ENCODE measurements at places on chromosomes 11 and 22.

DNA sequence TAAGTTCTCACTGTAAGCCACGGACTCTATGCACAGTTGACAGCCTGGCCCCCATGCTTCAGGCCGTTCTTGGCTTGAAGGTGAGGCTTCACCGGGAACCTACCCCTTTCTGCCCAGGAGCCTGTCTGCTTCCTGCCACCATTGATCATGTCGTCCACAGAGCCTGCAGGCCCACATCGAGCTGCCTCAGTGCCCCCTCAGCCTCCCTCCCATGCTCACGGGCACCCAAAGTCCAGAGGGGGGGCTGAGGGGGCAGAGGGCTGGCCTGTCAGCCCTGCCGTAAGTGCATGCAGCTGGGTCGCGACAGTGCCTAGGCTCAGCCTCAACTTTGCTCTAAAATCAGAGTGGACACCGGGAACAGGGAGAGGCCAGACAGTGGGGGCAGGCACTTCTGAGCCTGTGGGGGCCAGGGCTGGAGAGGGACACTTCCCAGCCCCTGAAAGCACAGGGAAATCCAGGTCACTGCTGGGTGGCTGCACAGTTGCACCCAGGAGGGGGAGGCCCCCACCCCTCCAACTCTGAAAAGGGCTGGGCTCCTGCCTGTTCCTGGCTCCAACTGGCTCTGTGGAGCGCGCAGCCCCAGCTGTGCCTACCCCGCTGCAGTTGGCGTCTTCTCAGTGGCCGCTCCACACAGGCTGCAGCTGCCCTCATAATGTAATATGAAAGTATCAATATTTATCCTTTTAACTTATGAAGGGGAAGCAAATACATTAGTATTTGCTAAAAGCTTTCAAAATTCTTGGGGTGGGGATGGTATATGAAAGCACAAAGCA is 598.6 kb downstream of the DLG2 start:
- no peak for DNase-seq

GRCh38 chr11:124586238-124586860 is 16.6 kb downstream of the OR8A1 start:
- peak; percentile 46 for DNase-seq

GRCh38 chr11:112555491-112556364 is 295.1 kb upstream of the PLET1 start:
- DNase-seq: peak; percentile 52

DNA sequence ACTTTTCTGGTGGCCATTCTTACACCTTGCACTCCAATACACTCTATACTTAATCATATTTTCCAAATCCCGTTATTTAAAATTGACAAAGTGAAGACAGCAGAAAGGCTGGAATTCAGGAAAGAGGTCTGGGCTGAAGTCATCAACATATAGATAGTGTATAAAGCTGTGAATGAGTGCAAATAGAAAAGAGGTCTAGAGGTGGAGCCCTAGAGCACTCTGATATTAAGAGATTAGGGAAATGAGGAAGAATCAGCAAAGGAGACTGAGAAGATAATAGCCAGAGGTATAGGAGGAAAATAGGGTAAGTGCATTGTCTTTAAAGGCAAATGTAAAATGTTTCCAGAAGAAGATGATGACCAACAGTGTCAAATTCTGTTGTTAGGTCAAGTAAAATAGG is 7.9 kb downstream of the CTR9 start:
- no peak for DNase-seq

DNA sequence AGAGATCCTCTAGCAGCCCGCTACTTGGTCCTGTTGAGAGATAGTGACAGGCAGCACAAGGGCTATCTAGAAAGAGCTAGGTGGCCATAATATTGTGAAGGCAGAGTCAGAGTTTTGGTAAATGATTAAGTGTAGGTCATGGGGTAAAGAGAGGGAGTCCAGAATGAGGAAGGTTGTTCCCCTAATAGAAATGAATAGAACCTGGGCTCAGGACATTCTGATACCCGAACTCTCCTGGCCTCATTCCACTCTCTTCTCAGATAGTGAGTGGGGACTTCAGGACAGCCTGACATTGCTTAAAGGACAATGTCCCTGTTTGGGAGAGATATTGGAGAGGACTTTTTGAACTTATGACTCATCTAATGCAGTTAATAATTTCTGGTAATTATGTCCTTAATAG is 20.6 kb downstream of the SLC5A1 start:
- DNase-seq: no peak

Data from NCI-H1417 (cell line).